ENCODE measurements at places on chromosomes 2 and 18.

DNA sequence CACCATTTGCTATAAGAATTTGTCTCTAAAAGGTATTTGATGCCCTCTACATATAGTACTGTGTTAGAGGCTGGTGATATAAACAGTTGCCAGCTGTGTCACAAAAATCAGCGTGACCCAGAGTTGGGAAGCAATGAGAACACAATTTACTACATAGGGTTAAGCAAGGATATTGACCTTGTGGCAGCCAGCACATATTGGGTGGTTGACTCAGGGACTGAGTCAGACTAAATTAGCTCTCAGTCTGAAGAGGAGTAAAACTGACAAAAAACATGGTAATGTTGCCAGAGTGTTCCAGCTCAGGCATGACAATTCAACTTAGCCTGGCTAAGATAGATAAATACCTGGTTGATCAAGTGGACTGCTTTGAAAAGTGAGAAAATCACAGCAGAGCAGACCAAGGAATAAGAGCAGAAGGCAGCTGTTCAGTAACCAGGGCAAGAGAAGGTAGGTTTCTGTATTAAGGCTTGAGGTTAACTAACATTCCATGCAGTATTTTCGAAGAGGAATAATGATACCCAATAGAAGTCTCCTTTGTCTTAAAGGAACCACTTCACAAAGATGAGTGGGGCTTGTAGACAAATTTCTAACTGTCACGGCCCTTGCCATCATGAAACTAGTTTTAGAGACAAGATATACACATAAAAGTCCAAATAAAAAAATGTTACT, 108.2 kb upstream of the ERBB4 start:
- no peak for DNase-seq

DNA sequence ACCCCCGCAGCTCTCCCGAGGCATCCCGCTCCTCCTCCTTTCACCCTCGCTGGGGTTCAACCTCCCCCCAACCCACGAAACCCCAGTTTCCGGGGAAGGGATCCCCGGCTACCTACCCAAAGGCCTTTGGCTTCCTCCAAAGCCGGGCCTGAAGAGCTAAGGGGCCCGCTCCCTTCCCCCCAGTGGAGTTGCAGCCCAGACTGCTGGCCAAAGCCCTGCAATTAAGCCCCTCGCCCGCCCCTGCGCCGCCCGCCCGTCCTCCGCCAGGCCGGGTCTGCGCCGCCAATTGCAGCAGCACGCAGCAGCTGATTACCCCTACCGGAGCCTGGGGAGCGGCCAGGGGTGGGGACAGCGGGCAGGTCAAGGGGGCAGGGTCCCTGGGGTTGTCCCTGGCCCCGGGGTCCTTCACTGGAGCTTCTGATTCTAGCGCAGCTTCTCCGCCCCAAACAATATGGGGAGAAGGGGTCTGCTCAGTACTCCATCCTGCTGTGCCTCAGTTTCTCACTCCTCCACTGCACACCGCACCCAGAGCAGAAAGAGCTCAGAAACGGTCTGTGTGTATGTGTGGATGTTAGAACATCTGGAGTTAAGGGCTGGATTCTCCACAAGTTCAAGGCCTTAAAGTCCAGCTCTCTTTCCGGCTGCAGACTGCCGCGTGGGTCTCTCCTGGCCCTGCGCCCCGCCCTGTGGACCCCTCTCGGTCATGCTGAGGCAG, 16.9 kb downstream of the WNT10A start:
- no peak for DNase-seq

DNA sequence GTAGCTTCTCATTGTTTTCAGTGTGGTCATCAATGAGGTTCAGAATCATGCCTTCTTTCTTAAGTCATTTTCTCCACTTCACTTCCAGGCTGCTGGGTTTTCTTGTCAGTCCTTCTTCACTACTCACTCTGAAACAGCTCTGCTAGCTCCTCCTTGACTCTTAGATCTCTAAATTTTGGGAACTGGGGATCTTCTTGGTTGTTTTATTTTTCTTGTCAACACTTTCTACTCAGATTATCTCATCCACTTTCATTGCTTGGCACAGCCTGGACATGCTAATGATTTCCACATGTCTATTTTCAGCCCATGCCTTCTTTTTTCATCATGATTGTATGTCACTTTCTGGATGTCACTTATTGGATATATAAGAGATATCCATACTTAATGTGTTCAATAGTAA, 517.8 kb upstream of the DSEL start:
- DNase-seq, result no peak

- DNase-seq, result no peak
These were observed 7.4 kb upstream of the GPR17 start for GRCh38 chr2:127638361-127639110.

DNA sequence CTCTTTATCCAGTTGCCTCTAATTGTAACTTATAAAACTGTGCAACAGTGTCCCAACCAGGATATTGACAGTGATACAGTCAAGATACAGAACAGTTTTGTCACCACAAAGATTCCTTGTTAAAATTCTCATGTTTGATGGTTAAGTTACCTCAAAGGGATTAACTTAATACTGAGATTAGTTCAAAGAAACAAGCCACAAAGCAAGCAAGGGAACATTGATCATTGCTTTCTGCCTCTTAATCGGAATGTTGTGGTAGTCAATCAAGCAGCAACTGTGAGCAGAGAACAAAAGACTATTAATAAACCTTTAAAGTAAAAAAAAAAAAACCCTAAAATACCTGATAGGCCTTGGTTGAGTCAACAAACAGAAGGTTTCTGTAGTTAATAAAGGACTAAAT, 352.3 kb downstream of the PARD3B start:
- no peak for DNase-seq

DNA sequence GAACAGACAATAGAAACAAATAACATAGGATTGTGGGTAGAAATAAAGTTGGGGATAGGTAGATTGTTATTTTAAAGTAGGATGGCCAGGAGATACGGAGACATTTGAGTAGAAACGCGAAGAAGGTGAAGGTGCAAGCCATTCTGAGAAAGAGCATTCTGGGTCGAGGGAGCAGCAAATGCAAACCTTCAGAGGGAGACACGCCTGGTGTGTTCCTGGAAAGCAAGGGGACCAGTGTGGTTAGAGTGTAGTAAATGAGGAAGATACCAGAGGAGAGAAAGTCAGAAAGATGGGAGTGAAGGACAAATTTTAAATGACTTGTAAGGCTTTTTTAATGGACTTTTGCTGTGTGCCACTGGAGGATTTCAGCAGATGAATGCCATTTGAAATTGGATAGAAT, 1.7 kb downstream of the CYP20A1 start:
- no peak for DNase-seq

DNA sequence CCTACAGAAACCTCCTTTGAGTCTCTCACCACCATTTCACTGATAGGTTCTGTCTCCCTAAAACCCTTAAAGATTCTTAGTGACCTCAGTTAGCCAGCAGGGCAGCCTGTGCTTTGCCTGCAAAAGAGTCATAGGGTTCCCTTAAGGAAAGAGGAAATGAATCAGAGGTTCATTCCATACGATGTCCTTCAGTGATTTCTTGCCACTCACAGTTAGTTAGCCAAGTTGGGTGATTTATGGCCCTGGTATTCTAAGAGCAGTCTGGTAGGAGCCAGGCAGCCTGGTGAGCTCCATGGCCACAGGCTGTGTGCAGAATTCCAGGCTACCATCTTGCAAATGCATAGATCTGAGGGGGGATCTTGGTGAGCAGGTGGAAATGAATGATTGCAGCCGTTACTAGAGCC, 18.7 kb upstream of the CCBE1 start:
- DNase-seq, result no peak

DNA sequence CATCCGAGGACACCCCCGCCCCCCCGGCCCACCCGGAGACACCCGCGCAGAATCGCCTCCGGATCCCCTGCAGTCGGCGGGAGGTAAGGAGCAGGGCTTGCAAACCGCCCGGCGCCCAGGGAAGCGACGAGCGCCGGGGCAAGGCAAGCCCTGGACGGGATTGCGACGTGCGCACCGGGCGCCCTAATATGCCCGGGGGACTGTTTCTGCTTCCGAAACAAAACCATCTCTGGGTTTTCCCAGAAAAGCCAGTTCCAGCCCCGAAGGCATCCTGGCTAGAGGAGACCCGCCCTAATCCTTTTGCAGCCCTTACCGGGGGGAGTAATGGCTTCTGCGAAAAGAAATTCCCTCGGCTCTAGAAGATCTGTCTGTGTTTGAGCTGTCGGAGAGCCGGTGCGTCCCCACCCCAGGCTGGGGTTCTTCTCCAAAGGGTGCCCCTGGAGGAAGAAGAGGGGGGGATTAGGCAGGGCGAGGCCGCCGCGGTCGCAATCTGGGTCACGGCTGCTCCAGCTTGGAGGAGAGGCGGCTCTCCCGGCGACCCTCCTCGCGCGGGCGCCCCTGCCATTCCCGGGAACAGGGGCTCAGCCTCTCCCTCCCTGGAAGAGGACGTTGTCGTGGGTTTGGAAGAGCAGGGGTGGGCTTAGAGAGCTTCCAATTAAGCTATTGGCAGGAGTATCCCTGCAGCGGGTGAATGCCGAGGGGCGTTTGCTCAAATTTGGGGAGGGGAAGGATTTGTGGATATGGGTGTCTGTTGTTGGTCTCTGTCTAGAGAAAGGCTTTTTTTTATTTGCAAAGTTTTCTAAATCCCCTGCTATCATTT, 521 bp downstream of the MYCN start:
- DNase-seq, result no peak

DNA sequence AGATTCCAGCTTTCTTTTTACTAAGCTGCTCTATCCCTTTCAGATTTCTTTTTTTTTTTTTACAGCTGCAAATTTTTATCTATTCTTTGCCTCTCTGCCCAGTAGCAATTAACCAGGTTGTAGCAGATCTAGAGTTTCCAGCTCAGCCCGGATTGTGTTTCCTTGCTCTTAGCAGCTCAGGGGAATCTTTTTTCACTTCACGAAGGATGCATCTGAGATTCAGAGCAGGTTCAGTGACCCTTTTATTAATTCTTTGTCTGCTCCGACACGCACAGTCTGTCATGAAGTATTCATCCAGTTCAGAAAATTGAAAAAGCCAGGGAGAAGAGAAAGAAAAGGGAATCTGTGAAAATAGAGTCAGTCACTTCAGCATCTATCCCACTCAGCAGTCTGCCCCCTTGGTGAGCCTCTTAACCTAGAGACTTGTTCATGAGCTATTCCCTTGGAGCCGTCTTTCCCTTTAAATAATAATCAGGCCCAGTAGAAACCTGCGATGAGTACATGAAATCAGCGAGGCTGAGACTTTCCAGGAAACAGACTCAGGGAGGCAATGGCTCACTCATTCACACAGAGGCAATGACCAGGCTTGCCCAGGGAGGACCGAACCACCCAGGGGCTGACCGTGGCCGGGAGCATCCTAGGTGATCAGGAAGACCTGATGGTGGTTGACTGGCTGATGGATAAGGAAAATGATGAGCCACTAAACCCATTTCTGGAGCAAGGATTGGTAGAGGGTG, 103.4 kb upstream of the ITGA6 start:
- no peak for DNase-seq

GRCh38 chr18:45626330-45627203, 11.3 kb downstream of the SLC14A2 start:
- no peak for DNase-seq

GRCh38 chr18:48765053-48765452, 185.7 kb downstream of the SMAD7 start:
- DNase-seq, result no peak

DNA sequence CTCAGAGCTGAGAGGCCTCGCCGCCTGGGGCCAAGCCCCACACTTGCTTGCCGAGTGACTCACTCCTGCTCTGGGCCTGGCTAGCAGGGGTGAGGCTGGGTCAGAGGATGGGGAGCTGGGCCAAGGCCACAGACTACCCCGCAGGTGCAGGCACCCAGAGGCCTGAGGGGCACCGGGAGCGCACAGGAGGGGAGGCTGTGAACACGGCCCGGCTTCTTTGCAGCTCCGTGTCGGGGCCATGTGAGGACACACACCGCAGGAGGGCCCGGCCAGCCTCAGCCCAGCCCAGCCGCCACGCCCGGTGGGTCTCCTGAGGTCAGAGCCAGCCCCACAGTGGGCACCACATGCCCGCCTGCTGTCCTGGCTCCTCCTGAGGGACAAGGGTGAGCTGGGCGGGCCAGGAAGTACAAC, 8.4 kb downstream of the GPC1 start:
- no peak for DNase-seq

DNA sequence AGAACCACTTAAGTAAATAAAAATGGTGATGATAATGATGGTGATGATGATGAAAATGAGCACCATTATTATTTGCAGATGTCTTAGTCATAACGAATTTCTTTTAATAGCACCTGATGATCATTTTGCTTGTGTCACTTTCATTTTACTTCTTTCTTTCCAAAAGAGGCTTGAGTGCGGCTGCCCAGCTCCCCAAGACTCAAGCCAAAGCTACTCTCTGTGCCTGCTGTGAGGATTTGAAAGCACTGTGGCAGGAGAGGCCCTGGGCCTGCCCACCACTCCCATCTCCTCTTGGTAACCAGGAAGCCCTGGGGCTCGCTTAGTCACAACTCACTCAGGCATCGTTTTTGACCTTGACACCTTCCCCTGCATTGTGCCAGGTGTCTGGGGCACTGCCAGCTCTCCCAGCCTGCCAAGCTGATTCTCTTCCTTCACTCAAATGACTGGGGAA, 41.2 kb downstream of the RPL37A start:
- no peak for DNase-seq

- DNase-seq, result no peak
These were observed 92.3 kb downstream of the HS1BP3 start for GRCh38 chr2:20558391-20559150.

GRCh38 chr2:176317199-176317598, 48.0 kb downstream of the MTX2 start:
- no peak for DNase-seq

DNA sequence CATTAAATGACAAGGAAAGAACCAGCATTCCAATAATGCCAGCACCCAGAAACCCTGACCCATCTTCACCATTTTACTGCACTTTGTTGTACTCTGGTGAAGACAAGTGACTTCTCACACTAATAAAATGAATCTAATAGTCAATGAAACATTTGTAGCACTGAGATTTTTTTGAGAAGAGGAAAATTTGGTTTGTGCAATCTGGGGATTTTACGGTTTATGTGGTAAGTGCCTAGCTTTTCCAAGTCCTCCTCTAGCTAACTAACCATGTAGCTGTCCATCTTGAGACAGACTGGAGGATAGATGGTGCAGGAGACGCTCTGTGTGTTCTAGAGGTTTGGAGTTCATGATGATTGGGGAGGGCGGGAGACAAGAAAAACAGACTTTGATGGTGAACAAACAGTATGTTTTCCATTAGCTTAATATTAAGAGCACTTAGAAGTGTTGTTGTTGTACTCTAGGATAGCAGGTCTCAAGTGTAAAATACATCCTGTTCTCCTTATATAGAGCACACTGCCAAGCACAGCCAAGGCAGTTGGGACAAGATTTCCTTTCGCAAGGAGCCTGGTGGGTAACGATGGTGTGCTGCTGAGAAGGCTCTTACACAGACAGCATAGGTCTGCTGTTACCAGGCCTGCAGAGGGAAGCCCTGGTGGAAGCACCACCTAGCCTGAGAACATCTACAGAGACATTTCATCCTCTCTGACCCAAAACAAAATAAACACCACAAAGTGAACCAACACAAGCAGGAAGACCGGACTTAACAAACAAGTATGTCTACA, 83.7 kb downstream of the BCL11A start:
- DNase-seq, result no peak
